ENCODE measurements at places on chromosomes 2 and 18.

DNA sequence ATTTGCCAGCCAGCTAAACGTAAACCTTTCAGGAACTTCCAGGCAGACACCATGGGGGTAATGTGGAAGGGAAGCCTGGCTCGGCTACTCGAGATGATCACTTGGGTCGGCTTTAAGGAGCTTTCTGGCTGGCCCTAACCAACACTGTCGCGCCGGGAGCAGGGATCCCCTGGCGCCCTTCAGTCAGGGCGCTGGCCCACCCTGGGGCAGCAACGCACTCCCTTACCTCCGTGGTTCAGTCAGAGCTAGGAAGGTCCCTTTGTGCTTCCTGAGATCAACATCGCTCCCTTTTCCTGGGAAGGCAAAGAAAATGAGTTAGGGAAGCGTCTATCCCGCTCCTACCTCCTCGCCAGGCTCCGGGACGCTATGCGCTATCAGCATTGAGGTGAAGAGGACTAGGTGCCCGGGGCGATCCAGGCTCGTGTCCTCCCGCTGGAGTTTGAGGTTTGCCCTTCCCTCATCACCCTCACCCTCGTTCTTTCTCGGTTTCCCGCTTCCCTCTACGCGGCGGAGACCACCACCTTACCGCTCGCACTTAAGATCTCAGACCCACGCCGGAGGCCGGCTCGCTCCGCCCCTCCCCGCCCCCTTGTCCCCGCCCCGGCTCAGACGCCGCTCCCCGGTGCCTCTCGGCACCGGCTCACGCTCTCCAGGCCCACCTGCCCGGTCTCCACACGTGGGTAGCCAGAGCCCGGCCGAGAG is 449 bp upstream of the ATRAID start:
- no peak for DNase-seq

- DNase-seq: no peak
Observed at GRCh38 chr2:151757861-151758260, 23.6 kb upstream of the NEB start.

GRCh38 chr2:224242561-224242960 is 159.3 kb downstream of the FAM124B start:
- no peak for DNase-seq

DNA sequence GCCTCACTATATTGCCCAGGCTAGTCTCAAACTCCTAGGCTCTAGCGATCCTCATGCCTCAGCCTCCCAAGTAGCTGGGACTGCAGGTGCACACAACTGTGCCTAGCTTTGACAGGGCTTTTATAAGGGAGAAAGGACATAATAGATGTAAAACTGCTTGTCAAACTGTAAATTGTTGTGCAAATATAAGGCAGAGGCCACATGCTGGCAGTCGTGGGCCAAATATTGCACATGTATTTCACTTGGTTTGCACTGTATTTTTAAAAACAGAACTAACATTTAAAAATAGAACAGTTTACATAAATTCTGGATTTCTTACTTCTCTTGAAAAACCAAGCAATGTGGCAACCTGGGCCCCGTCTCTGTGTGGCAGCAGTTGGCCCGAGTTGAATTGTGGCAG is 31.2 kb upstream of the MYO3B start:
- no peak for DNase-seq

DNA sequence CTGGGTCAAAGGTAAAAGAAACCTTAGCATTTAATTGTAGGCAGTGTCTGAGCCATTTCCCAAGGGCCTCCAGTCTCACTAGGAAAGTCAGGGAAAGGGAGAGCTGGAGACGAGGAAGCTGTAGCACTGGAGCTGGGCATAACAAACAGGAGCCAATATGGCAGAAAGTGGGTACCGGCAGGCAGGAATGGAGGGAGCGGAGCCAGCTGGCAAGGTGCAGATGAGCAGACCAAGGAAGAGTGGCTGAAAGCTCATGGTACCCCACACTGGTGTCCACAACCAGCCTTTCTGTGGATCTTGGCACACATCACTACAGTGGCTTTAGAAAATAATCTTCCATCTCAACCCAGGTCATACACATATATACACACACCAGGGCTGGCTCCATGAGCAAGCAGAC is 40.0 kb downstream of the ANKRD44 start:
- no peak for DNase-seq

GRCh38 chr2:164992818-164993217 is 37.5 kb upstream of the SLC38A11 start:
- DNase-seq: peak; percentile 74

DNA sequence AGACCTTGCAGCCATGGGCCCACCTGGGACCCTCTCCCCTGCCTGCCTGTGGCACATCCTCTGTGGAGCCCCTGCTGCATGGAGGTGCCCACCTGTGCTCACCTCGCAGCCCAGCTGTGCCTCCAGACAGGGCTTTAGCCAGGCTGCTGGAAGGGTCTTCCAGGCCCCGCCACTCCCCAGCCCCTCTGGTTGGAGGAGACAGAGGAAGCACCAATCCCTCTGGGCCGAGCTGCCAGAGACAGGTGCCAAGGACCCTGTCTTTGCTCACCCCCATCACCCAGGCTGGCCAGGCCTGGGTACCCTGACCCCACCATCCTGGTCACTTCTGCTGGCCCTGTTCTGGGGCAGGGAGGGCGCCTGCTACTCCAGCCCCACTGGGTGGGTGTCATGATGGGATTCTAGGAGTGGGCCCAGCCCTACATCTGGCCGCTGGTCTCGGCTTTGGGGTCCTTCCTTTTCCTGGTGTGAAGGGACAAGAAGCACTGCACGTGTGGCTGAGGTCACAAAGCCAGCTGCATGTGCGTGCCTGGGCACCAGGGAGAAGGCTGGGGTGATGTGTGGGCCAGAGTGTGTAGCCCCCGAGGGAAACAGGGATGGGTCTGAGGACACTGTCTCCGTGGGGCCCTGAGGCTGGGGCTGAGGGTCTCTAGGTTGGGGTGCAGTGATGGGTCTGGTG is 9.3 kb upstream of the NEU4 start:
- DNase-seq: no peak

DNA sequence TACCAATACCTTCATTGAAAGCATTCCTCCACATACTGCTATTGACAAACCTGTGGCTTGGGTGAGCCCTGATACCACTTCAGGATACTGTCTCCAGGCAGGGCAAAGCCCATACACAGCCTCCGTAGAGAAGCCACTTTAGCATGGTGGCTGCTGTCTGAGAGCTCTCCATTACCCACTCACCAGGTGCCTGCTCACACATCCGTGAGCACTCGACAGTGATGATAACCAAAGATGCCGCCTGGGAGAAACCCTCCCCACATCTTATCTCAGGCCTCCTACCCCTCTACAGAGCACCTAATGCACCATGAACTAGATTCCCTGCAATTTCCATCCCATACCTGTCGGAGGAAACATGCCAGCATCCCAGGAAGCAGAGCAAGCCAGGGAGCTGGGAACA is 57.6 kb upstream of the KLHL29 start:
- DNase-seq: no peak

- no peak for DNase-seq
Observed at GRCh38 chr2:121454549-121455090, 76.1 kb upstream of the RNU4ATAC start.

DNA sequence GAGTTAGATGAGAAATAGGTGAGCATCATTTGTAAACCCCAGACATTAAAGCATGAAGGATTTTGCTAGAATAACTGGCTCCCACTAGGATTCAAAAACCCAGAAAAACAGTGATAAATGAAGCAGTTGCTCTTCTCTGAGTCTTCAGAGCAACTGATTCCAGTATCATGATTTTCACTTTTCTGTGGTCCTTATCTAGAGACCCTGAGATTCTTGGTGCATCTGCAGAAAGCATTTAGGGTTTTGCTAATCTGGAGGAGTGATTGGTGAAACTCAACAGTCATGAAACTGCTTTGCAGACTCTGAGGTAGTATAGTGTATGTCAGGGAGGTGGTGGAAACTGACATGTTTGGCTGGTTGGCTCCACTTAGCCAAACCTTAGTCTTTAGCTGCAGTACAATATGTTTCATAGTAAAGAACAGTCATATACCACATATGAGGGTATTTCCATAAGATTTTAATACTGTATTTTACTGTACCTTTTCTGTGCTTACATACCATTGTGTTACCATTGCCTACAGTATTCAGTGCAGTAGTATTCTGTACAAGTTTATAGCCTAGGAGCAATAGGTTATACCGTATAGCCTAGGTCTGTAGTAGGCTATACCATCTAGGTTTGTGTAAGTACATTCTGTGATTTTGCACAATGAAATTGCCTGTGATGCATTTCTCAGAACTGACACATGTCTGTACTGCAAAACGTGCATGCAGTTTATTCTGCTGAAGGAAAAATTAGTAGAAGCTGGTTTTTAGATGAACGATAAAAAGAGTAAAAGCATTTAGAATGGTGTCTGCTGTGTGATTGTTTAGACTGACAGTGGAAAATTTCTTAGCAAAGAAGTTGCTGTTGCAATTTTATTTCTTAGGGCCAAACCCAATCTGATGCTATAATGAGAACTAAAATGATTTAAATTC is 23.8 kb downstream of the EML4 start:
- DNase-seq: no peak

- peak; percentile 45 for DNase-seq
Observed at GRCh38 chr2:60215386-60215901, 338.0 kb downstream of the BCL11A start.

GRCh38 chr2:137316075-137316474 is 550.7 kb downstream of the THSD7B start:
- DNase-seq: no peak

DNA sequence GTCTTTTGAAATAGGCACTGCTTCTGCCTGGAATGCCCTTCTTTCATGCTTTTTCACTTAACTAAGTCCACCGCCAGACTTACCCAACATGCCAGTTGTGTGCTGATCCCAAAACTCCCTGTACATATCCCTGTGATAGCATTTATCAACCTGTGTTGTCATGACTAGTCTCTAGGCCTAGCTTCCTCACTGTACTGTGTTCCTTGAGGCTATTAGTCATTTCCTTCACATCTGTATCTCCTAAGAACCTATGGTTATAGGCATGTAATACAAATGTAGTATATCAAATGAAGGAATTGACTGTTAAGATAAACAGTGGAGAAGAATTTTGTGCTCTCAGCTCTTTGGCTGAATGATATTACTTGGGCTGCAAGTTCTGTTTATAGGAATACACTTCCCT is 184.3 kb downstream of the CYRIA start:
- DNase-seq: no peak

DNA sequence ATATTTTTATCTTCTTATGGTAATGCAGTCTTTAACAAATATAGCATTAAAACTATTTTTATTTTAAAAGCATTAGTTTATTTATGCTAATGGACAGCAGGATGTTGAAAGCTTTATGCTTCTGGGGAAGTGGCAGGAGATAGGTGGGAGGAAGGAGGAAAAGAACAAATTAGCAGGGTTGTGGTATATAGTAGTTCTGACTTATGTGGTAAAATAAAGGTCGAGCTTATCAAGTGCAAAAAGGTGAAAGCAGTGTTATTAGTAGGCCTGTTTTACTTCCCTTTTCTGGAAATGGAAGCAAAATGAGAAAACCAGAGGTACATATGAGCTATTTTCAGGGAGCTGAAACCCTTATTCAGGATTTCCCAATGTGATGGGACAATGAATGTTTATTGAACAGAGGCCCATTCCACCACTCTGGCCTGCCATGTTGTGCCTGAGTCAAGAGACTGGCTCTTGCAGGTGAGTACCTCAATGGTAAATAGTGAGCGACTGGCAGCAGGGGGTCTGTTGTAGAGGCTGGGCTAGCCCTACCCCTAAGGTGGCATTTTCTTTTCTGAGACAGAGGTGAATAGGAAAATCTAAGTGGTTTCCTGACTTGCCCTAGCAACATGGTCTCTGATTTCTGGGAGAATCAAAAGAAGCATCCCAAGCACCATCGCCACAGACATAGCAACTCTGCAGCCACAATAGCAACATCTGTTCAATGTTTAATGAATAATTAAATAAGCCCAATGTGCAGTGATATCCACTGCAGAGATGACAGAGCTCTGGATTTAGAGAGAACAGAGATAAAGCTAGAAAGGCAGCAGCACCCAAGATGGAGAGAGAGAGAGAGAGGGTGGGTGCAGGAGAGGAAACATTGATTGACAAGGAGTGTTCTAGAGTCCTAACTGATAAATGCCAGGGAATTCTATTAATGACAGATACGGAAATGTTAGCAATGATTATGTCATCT is 119.7 kb downstream of the UPP2 start:
- DNase-seq: peak; percentile 21

DNA sequence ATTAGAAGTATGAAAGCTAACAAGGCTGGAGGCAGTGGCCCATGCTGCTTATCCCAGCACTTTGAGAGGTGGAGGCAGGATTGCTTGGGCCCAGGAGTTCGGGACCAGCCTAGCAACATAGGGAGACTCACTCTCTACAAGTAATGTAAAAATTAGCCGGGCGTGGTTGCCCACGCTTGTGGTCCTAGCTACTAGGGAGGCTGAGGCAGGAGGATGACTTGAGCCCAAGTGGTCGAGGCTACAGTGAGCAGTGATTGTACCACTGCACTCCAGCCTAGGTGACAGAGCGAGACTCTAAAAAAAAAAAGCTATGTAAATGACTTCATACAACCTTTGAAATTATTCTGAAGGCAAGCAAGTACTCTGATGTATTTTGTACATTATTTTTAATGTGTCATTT is 1.5 kb downstream of the RMDN2 start:
- no peak for DNase-seq

DNA sequence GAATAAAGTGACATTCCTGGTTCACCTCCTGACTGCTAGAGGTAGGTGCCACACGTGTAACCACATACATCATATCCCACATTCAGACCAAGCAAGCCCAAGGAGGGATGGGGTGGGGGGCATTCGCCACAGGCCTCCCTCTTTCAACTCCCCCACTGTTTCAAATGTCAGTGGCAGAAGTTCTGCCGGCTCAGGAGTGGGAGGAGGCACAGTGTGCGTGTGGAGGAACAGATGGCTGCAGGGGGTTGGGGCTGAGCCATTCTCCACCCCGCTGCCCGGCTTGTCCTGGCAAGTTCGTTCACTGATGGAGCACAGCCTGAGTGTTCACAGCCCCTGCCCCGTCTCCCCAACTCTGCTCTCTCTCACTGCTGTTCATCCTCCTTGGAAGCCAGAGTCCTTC is 75.4 kb upstream of the TANC1 start:
- peak; percentile 93 for DNase-seq

GRCh38 chr2:218066926-218067515 is 2.0 kb upstream of the RUFY4 start:
- no peak for DNase-seq

GRCh38 chr18:31591628-31592027 is at the start of gene TTR:
Gene TTR, plus strand, starts transcription at chr18:31591877. Its CDS starts 26 bp downstream, at chr18:31591903.
- no peak for DNase-seq

- DNase-seq: no peak
Observed at GRCh38 chr2:208294482-208295024, 28.5 kb downstream of the PIKFYVE start.

DNA sequence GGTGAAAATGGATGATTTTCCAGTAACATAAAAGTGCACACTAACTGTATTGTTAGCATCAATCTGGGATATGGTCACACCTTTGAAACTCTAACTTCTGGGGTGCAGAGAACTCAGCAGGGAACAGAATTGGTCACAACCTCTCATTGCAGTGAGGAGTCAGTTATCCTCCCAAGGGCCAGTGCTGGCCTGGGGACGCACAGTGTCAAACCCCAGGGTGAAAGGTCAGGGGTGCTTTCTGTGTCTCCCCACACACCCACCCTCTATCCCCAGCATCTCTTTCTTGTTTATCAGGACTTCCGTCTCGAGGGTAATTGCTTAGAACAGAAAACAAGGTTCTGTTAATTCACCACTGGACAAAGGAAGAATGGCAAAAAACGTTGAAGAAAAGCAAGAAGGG is 208.7 kb downstream of the DLGAP1 start:
- DNase-seq: no peak

- no peak for DNase-seq
Observed at GRCh38 chr2:179237209-179237946, 27.3 kb downstream of the SESTD1 start.
